ENCODE measurements at places on chromosomes 1 and 21.
A peak's percentile ranks its signal among the peaks of the same experiment; 100 is the strongest.

- no peak for DNase-seq
These were observed 30.4 kb downstream of the TMEM63A start for GRCh38 chr1:225851805-225852204.

DNA sequence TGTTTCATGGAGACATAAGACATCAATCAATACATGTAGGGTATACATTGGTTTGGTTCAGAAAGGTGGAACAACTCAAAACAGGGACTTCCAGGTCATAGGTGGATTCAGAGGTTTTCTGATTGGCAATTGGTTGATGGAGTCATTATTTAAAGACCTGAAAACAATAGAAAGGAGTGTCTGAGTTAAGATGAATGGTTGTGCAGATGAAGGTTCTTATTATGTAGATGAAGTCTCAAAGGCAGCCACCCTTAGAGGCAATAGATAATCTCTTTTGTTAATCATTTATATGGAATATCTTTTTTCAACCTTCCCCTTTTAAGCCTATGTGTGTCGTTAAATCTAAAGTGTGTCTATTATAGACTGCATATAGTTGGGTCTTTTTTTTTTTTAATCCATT lies 67.8 kb upstream of the LYPLAL1 start:
- no peak for DNase-seq

DNA sequence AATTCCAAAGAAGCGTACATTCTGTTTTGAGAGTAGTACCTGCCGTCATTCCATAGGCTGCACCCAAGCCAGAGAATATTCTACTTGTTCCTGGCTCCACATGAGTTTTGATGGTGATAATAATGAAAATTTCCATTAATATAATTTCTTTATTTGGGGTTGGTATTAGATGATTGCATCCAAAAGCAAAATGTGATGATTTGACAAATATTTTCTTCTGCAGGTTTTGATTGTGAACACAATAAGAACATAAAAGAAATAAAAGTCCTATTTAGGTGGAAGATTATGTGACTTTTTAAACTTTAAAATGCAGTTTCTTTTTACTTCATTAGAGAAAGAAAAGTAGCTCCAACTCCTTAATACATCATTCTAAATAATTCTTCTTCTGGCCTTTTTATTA lies 284.8 kb upstream of the FMN2 start:
- no peak for DNase-seq

DNA sequence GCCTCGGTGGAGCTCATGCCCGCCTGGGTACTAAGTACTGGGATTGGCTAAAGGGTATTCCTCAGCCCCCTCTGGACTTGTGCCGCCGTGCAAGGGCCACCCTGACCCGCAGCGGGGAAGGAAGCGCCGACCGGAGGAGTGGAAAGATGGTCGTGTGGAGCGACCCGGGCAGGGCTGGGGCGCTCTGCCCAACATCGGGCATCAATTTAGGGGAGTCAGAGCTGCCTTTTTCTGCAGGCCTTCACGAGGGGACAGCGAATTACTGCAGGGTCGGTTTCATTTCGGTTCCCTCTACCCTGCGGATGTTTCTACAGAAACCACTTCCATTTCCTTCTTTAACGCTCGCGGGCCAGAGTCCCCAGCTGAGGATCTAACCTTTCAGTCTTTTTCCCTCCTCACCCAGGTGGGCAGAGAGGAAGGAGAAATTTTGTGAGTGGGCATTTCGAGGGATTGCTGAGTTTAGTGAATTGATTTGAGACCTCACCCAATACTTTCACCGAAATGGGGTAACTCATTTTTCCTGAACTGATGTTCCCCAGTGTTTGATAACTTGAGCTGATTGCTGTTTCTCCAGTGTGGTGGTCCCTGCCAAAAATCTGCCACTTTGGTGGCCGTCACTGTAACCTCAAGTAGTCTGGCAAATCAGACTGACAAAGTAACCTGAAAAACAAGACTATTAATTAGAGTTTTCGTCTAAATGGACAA lies 1.1 kb downstream of the TOR1AIP1 start:
- DNase-seq, result no peak

- no peak for DNase-seq
These were observed 69.6 kb downstream of the WLS start for GRCh38 chr1:68162761-68163160.

DNA sequence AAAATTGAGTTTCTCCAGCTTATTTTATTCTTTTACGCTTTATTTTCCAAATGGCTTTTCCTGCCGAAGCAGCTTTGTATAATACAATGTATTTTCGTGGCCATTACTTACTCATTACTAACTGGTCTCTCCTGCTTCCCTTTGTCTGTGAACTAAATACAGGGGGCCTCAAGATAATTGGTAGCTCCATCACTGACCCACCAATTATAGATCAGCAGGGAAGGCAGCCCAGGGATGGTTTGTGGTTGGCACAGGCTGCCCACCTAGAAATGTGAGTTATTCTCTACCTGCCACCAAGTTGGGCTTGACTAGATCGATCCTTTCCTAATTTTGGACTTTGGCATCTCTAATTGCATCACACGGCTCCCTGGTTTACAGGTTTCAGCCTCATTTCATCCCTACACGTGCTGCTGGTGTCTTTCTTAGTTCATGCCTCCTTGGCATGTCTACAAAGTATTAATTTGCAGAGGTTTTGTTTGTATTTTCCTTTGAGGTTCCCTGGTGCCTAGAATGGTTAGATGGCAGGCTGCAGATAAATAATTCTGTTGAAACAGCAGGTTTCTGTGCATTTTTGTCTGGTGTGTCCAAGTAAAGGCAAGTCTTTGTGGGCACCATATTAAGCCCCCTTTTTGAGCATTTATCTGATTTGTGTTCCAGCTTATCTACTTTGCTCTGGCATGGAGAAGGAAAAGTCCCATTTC lies 35.2 kb downstream of the PEX14 start:
- DNase-seq, result no peak

DNA sequence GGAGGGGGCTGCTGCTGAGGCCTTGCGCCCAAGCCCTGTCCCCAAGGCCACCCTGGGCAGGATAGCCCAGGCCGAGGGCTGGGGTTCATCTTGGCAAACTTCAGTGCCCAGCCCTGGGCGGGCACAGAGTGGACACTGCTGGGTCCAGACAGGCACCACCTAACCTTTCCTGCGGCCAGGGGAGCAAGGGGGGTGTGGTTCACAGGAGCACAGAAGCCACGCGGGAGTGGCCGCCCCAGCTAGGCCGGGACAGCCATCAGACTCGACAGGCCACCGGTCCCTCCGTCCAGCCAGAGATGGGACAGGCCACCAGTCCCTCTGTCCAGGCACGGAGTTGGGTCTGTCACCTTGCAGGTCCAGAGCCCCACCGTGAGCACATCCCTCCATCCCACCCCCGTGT lies 28.9 kb downstream of the ARHGEF16 start:
- DNase-seq, result no peak

GRCh38 chr1:94031154-94031553 lies 89.8 kb downstream of the ABCA4 start:
- no peak for DNase-seq

- no peak for DNase-seq
These were observed 56.1 kb downstream of the DNTTIP2 start for GRCh38 chr1:93822730-93823425.

DNA sequence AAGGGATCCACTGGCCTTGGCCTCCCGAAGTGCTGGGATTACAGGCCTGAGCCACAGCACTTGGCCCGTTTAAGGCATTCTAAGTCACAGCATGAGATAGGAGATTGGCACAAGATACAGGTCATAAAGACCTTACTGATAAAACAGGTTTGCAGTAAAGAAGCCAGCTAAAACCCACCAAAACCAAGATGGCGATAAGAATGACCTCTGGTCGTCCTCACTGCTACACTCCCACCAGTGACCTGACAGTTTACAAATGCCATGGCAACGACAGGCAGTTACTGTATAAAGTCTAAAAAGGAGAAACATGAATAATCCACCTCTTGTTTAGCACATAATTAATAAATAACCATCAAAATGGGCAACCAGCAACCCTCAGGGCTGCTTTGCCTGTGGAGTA lies 33.3 kb upstream of the RCC2 start:
- DNase-seq, result no peak

DNA sequence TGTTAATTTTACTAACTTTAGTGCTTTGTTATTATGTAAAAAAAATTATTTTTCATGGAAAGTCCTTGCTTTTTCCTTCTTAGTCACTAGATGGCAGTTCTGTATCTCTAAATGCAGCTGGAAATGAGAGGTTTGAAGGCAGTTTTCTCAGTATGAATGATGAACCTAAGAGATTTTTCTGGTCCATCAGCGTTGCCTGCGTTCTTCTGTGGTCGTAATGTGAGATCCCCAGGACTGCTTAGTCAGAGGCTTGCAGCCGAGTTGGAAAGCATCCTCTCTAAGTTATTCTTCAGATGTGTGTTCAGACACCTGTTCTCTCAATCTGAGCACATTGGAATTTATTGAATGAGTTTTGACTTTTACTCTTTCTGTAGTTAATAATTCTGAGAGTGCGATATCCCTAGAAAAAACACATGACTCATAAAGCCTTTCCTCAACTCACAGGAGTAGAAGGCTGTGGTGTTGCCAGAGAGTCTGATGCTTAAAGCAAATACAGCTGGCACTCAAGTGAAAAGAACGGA lies 99.3 kb downstream of the FMN2 start:
- DNase-seq, result peak; percentile 95

DNA sequence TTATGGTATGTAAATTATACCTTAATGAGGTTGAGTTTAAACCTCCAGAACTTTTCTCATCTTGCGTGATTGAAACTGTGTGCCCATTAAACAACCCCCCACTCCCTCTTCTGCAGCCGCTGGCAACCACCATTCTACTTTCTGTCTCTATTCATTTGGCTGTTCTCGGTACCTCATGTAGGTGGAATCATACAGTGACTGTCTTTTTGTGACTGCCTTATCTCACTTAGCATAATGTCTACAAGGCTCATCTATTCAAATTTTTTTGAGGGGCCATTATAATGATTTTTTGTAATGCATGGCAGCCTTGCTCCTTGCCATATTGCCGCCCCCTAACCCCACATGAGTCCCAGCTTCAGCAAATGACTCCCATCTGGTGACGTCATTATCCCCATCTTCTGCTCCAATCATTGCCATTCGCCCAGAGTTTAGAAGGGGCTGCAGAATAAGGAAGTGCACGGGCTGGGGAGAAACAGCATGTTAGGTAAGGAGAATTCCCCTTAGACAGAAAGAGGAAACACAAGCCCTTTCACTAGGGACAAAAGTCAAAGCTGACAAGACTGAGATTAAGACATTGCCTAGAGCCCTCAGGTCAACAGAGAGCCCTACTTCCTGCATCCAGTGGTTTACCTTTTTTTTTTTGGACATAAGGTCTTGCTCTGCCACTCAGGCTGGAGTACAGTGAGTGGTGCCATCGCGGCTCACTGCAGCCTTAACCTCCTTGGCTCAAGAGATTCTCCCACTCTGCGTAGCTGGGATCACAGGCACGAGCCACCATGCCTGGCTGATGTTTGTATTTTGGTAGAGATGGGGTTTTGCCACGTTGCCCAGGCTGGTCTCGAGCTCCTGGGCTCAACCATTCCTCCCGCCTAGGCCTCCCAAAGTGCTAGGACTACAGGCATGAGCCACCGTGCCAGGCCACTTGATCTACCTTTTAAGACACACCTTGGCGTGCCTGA lies 78.4 kb upstream of the ERRFI1 start:
- no peak for DNase-seq

GRCh38 chr1:31913968-31914367 lies 24.2 kb downstream of the PTP4A2 start:
- no peak for DNase-seq

- no peak for DNase-seq
These were observed 15.2 kb upstream of the ZNF692 start for GRCh38 chr1:248873993-248874533.

- DNase-seq, result no peak
These were observed 122.3 kb downstream of the GALNT2 start for GRCh38 chr1:230189341-230189740.

GRCh38 chr1:157574836-157575235 lies 22.5 kb upstream of the FCRL5 start:
- no peak for DNase-seq

GRCh38 chr1:50112193-50112592 lies 3.5 kb downstream of the ELAVL4 start:
- DNase-seq, result no peak

DNA sequence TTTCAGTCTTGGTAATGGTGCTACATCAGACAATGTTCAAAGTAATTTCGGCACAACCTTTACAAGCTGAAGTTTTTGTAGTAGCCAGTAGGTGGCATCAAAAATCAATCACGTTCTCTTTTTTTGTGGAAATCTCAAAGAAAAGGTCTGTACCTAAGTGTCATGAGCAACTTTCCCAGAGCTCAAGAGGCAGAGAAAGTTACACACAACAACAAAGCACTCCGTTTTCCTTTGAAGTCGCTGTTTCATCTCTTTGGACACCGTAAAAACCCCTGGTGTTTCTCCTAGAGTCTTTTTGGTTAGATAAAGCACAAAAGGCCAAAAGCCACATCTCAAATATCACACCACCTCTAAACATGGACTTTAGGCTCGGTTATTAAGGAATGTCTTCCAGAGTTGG lies 131.6 kb downstream of the LHX8 start:
- peak; percentile 20 for DNase-seq

DNA sequence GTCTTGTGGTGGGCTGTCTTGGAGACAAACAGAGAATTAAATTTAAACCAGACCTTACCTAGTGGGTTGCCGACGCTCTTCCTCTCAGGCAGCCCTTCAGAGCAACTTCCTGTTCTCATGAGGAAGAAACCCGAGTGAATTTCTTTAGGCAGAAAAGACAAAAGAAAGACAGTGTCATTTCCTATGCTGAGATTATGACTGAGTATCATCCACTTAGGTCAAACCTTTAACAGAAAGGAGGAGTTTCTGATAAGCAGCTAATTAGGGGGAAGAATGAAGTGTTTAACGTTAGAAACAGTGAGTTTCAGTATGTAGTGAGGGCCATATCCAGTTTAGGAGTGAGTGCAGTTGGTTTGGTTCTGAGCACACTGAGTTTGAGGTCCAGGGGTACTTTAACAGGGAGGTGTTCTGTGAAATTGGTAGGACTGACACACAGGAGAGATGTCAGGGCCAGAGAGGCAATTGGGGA lies 38.7 kb downstream of the FASLG start:
- no peak for DNase-seq

DNA sequence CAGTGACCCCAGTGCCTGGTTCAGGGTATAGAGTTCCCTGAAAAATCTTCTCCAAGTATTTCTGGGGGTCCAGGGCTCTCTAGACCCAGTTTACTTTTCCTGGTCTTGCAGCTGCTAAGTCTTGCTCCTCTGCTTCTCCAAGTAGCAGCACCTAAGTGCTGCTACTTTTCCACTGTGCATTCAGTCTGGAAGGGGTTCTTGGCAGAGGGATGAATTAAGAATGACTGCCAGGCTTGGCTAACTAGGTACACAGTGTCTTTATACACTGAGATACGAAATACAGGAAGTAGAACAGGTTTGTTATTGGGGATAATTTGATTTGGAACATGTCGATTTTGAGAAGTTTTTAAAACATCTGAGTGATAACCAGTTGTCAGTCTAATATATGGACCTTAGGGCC lies 24.2 kb upstream of the ERICH3 start:
- no peak for DNase-seq

Data from EH (cell line).